ENCODE measurements at places on chromosomes 11 and 22.

GRCh38 chr11:108206171-108206570, 16.3 kb downstream of the NPAT start:
- ATAC-seq, result no peak

- no peak for ATAC-seq
Measured at GRCh38 chr11:124551189-124551588, 7.7 kb upstream of the OR8B12 start.

DNA sequence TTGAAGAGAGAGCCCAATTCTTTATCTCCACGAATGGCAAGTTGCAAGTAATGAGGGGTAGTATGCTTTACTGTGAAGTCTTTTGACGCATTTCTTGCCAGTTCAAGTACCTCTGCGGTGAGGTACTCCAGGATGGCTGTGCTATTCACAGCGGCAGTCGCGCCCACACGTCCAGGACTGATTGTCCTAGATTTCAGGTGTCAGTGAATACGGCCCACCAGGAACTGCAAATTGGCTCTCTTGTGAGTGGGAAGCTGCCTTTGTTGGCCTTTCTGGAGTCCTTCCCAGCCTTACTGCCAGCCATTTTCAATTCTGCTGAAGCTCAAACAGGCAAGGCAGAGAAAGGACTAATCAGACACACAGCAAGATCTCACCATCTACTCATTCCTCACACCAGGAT, 8.5 kb downstream of the PPFIA1 start:
- ATAC-seq, result no peak

GRCh38 chr11:10688401-10688800, 5.2 kb downstream of the IRAG1 start:
- no peak for ATAC-seq

GRCh38 chr22:23001463-23001862, 68.9 kb upstream of the GNAZ start:
- ATAC-seq, result no peak

GRCh38 chr11:134838708-134839107, 426.7 kb upstream of the B3GAT1 start:
- no peak for ATAC-seq

- ATAC-seq, result no peak
Measured at GRCh38 chr11:68053981-68054812, 15.4 kb downstream of the TCIRG1 start.
